ENCODE measurements at places on chromosomes 1 and 21.

DNA sequence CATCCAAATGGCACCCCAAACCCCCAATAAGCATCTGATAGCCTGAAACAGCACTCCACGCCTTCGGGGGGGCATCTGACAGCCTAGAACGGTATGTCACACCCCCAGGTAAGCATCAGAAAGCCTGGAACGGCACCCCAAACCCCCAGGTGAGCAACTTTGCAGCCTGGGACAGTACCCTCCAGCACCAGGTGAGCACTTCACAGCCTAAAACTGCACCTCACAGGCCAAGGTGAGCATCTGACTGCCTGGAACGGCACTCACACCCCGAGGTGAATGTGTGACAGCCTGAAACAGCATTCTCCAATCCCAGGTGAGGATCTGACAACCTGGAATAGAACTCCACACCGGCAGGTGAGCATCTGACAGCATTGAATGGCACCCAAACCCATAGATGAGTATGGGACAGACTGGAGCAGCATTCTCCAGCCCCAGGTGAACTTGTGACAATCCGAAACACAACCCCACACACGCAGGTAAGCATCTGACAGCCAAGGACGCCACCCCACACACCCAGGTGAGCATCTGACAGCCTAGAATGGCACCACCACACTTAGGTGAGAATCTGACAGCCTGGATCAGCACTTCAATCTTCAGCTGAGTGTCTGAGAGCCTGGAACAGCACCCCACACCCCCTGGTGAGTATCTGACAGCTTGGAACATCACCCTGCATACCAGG, 18.3 kb upstream of the MMEL1 start:
- no peak for DNase-seq

DNA sequence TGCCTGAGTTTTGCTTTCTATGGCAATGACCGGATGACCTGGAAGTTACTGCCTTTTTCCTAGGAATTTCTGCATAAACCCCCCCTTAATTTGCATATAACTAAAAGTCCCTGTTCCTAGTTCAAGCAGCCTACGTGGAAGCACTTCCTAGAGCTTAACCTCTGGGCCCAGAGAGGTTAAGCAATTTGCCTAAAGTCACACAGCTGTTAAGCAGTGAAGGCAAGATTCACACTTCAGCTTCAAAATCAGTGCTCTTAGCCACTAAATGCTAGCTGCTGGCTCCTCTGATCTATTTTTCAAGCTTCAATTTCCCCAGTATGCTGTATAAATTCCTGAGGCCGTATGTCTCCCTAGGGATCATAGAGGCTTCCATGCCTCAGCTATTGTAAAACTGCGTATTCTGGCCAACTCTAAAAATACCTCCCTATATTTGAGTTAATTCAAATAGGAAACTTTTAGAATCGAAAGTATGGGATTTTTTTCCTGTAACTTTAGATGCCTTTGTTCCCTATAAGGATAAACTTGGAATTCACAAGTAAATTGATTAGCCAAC, 53.1 kb upstream of the CD5L start:
- DNase-seq, result no peak

GRCh38 chr1:238401144-238401543, 510.4 kb upstream of the ZP4 start:
- no peak for DNase-seq

DNA sequence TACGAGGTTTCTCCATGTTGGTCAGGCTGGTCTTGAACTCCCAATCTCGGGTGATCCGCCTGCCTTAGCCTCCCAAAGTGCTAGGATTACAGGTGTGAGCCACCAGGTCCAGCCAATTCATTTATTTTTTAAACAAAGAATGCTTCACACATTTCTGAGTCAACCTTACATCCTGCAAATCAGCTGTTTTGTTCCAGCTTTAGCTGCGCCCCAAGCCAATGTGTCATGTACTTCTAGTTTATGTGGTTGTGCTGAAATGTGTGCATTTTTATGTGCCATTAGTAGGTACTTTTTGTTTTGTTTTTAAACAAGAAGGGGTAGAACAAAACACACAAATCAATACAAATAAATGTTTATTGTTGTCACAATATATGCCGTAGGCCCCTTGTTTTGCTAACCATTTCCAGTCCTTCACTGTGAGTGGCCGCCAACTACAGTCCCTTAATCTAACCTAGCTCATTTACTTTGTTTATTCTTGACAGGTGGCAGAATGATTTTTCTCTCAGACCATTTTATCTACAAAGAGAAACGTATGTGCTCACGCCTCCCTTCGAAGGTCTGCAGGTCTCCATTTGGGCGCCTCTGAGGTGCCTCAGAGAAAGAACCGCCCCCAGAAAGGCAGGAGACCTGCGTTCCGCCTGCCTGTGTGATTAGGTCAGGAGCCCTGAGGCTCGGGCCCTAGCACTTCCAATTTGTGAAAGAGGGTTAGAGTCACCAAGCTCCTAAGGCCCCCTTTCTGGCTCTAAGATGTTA, 2.8 kb upstream of the CASQ2 start:
- peak; percentile 62 for DNase-seq

DNA sequence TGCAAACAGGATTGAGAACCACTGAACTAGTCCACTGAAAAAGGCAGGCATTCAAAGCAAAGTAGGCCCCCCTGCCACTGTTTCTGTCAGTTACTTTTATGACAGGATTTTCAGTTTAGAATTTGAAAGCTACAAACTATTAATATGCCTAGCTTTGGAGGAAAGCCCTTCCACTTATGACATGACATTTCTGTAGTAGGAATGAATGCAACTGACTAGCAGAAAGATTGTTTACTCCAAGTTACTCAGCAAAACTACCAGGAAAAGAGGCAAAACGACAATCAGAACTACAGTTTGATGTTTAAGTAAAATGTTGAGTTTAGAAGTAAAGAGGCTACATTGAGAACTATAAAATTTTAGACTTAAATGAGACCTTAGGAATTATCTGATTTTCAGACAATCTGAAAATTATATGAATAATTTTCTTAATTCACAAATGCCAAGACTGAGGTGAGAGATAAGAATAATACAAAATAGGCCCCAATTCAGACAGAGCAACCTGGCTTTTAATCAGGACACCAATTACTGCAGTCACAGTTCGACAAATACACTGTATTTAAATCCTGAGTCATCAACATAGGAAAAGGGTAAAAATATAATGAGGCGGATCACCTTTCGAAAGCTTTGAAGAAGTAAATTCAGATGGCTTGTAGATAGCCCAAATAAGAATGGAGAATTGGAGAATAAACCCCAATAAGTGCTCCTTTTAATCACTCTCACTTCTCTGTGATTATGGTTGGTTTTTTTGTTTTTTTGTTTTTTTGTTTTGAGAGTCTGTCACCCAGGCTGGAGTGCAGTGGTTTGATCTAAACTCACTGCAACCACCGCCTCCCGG, 2.2 kb downstream of the PRKAB2 start:
- DNase-seq, result no peak

DNA sequence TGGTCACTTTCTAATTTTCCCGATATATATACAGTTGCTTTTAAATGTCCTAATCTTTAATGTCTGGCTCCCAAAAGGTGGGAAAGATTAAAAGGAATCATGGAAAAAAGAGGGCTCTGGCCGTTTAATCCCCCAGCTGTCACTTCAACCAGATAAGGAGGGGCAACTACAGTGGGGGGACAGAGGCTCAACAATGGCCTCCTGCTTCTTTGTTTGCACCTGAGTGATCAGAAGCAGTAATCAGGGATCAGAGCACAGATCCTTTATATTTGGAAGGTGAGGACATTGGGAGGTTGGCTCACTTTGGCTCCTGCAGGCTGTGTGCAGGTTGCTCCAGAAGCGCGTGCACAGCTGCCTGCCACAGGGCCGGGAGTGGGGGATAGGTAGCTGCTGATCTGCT, 212.8 kb downstream of the FMN2 start:
- peak; percentile 65 for DNase-seq

DNA sequence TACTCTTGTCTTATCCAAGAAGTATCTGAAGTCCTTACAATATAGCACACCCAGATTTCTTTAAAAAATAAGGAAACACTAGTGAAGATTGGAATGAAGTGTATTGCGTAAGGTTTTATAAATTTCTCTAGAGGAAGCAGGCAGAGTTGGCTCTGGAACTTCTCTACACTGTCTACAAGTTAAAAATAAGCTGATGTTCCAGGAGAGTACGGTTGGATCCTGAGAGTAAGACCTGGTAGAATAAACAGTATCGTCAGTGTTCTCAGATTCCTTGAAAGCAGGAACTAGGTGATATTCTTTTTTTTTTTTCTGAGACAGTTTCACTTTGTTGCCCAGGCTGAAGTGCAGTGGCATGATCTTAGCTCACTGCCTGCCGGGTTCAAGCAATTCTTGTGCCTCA, 107.9 kb downstream of the USP25 start:
- DNase-seq, result no peak

DNA sequence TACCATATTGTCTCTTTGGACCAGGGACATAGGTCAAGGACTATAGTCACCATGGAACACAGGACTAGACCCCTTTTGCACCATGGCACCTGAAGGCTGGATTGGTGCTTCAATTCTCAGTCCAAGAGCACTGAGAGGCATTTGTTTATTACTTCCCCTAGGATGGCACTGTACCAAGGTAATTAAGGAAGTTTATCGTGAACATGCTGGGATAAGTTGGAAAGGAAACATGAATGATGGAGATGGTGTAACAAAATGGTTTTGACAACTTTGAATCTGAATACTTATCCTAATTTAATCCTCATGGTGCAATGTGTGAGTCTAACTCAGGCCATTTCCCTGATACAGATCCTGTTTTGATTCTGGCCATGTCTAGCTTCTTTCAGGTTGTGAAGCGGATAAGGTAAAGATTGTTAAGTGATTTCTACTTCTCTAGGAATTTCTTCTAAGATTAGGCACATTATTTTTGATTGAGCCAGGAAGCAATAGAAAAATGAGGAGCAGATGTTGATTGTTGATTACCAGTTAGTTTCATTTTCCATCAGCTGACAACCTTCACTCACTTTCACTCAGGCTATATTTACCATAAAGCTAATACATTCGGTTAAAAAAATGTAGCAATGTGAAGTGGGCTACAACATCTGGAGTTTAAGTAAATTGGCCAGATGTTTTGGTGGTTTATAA, 37.3 kb upstream of the SIPA1L2 start:
- DNase-seq, result no peak

GRCh38 chr1:14915356-14916054, 238.0 kb upstream of the TMEM51 start:
- DNase-seq, result no peak

DNA sequence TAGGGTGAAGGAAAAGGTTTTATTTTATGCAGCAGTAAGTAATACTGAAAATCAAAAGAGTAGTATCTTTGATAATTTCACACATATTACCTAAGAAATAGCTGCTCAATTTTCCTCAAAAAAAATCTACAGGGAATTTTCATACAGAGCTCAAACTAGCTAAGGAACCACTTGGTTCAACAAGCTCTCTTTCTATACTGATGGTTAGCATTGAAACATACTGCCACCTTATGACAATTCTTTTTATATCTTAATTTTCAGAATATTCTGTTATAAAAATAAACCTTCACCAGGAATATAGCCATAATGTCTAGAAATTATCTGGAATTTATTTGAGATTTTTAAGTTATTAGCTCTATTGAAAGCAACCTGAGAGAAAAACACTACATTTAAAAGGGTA, 142.1 kb downstream of the DPYD start:
- no peak for DNase-seq

DNA sequence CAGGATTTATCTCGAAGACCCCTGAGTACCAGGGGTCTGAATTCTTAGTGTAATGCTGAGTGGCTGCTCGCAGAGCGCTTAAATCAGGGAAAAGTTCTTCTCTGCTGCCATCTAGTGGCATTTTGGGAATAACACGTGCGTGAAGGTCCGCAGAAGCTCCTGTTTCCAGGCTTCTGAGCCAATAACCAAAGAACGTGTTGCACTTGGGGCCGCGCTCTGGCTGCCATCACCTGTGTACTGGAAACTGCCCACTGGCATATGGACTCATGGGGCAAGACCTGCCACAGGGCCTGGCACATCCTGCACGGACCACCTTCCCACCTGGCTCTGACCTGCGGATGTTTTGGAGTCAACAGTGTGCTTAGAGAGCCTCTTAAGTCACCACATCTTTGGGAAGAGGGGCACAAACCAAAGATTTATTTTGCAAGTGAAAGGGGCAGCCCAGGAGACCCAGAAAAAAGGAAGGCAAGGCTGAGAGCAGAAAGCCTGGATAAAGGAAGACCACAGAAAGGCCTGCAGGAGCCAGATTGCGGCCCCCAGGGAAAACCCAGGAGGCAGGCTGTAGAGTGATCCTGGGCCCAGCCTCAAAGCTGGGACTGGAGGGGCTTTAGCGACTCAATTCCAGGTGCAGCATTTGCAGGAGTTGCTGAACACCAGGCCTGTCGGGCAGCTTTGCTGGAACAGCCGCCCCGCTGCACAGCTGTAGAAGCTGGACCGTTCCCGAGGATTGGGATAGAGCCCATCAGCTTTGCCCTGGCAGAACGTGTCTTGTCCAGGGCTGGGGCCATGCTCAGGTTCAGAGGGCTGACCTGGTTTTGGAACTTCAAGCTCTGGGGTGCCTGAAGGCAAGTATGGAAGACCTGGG, 13.0 kb downstream of the CHIT1 start:
- DNase-seq, result peak; percentile 67

DNA sequence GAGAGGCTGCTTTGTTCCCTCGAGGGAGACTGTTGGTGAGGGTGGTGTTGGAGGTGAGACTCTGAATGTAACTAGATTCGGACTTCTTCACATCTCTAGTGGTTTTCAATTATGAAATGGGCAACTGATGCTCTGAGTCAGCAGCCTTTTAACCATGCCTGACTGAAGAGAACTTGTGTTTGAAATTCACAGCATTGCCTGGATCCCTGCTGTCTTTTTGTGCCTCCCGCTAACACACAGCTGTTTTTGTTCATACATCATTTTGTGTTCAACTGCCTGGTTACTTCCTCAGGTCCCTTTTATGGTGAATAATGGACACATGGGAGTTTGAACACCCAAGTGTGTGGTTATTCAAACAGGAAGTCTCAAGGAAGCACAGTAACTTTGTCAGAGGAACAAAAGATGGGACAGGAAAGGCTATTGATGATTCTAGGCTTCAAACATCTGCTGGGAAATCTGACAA, 16.8 kb downstream of the LAMC1 start:
- DNase-seq, result peak; percentile 77

GRCh38 chr1:58395355-58395754, 151.2 kb downstream of the OMA1 start:
- DNase-seq, result no peak

Measured in NCI-H146 (cell line).